ENCODE measurements at places on chromosomes 4 and X. TPM values are rescaled to one million over a fixed set of nuclear protein-coding genes. Genes with fewer than 3 reads are reported as not detected.
A peak's percentile ranks its signal among the peaks of the same experiment; 100 is the strongest.

Gene REELD1
- not detected for total RNA-seq

Gene PNMA6A
- total RNA-seq = 0.95 TPM

Gene HSD17B13
- total RNA-seq = 0.12 TPM

GRCh38 chrX:71872542-71873458, 37.8 kb upstream of the NHSL2 start:
- DNase-seq = no peak

DNA sequence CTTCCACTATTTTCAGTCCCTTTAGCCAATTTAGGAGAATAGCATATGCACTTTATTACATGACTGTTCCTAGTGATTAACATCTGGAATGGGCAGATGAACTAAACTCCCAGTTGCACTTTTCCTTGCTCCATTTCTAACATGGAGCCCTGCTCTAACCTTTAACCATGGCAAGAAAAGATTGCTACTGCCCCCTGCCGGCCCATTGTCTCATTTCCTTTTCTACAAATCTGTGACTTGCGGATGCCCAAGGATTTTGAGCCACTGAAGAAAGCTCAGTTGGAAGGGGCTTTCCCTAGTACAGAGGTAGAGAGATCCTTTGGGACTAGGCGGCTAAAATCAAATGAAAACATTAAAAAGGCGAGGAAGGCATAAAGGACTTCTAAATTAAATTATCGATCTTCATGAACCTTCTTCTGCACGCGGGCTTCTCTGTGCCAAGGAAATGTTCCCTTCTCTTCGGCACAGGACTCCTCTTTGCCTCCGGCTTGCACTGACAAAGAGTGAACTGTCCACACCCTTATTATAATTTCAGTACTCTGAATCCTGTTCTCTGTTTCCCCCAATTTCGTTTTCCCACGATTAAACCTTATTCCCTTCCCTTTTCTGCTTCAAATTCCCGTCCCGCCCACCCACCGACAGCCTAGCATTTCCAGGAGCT, 577 bp upstream of the GLRA2 start:
- DNase-seq = peak; percentile 77

Gene AVPR2
- not detected for total RNA-seq

Gene CAPN6
- total RNA-seq = not detected

DNA sequence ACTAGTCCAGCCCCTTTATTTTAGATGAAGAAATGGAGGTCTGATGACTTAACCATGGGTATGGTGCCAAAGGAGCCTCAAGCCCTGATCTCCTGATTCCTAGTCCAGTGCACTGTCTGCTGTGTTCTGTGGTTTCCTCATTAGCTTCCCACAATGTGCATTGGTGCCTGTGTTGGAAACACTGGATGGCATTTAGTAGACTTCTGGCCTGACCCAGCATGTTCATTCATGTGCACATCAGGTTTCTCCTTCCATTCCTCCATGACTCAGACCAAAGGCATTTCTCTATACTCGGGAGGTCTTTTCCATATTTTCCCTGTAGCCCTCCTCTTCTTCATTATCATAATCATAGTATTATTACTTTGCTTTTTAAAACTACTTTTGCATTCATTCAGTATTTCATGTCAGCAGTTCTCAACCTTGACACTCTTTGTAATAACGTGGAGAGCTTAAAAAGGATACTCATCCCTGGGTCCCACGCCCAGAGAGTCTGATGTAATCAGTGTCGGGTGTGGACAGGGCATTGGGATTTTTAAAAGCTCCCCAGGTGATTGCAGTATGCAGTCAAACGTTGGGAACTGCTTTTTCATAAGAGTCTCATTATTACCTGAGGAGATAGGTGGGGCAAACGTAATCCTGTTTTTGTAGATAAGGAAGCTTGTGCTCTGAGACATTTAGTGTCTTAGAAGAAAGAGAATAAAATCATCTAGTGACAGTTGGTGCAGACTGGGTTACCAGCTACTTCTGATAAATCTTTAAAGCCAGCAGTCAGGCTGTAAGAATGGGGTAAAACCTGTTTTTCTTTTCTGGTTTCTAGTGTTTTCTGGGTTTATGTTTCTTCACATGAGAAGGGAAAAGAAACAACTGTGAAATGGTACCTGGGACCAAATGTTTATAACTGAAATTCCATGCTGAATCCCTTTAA, 40.9 kb upstream of the XK start:
- DNase-seq = no peak

GRCh38 chrX:74349387-74349786, 45.4 kb downstream of the ZCCHC13 start:
- no peak for DNase-seq

GRCh38 chr4:129526812-129527211, 430.9 kb downstream of the C4orf33 start:
- DNase-seq = no peak

Gene MED28
- 59.5 TPM for total RNA-seq

Gene SPACA5
- not detected for total RNA-seq

- DNase-seq = no peak
Measured at GRCh38 chr4:37609626-37610025, 76.5 kb downstream of the RELL1 start.

Gene SPANXA2
- not detected for total RNA-seq

DNA sequence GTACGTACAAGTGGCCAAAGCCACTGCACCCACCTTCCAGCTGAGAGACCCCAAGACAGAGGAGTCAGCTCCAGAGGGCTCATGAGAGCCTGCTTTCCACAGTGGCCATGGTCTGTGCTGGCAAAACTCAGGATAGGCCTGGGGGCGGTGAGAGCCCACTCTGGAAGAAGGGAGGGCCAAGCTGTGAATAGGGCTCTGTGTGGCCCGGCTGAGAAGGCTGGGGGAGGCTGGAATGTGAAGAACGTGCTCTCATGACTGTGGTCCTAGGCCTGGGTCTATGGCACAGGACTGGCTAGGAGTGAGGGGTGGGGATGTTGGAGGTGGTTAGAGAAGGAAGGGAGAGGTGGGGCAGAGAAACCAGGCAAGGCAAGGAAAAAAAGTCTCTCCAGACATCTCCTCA, 13.3 kb downstream of the STARD8 start:
- no peak for DNase-seq

Gene BTK
- total RNA-seq = 0.47 TPM

Gene SLC6A14
- not detected for total RNA-seq

All from activated naive CD4-positive, alpha-beta T cell treated with anti-CD3 and anti-CD28 coated beads for 36 hours (primary cell).